ENCODE measurements at places on chromosomes 1 and 21.

GRCh38 chr1:59396387-59396786, 99.5 kb downstream of the FGGY start:
- no peak for DNase-seq

DNA sequence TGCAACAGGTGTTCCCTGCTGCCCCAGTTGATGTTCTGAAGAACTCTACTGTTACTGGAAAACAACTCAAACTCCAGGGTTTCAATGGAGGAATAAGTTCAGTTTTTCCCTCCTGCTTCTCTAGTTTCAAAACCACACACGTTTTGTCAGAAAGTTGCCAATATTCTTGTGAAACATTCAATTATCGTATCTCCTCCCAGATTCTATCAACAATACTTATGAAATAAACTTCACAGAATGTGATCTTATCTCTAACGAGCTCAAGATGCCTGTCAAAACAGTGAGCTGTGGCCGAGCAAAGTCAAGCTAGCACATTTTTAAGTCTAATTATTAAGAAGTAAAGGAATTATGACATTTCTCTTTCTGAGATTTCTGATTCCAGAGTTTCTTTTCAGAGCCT, 4.7 kb downstream of the OR2B11 start:
- DNase-seq: no peak

- no peak for DNase-seq
Observed at GRCh38 chr1:81811757-81812371, 11.1 kb downstream of the ADGRL2 start.

DNA sequence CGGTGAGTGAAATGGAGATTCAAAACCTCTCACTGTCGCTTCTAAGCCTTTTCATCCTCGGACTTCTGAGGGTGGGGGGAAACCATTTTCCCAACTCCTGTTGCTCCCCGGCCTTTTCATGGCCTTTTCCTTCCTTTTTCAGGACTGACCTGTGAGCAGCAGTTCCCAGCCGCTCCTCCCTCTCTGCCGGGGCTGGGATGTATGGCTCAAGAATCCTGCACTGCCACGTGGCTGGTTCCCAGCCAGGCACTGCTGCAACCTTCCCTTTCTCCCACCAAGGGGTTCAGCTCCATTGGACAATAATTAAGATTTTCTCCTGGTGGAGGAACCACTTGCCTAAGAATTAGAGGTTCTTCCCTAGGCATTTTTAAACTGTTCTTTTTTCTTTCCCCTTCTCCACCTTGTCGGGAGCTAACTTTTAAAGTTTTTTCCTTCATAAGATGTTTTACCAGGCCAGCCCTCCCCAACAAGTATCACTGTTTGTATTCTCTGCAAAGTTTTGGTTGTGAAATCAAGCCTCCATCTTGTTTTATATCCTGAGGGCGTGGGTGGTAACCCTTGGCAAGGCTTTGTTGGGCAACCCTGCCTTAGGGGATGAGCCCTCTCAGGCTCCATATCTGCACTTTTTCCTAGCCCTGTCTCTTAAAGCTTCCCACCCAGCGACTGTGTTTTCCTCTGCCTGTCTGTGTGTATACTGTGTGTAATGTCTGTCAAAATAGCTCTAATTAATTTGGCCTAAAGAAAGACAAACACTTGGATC, 1166.6 kb upstream of the ADGRL2 start:
- DNase-seq: no peak

GRCh38 chr1:46484783-46485490, 4.7 kb upstream of the DMBX1 start:
- DNase-seq: no peak

GRCh38 chr1:55684131-55684650, 469.0 kb upstream of the USP24 start:
- no peak for DNase-seq

DNA sequence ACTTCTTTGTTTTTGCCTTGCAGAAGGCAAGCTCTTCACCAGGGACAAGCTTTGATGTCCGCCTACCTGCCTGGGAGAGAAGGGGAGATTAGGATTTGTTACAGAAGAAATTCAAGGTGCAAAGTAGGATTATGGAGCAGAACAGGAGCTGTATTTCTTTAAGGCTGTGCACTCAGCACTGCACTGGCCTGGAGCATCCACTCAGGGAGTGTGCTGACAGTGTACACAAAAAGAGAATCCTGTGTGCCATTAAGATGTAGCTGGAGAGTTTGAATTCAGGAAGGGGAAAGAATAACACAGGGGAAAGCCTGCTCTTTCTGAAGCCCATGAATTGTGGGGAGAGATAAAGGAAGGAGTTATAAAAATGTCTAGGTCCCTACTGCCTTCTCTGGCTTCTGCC, 137.7 kb upstream of the ETS2 start:
- DNase-seq: no peak

DNA sequence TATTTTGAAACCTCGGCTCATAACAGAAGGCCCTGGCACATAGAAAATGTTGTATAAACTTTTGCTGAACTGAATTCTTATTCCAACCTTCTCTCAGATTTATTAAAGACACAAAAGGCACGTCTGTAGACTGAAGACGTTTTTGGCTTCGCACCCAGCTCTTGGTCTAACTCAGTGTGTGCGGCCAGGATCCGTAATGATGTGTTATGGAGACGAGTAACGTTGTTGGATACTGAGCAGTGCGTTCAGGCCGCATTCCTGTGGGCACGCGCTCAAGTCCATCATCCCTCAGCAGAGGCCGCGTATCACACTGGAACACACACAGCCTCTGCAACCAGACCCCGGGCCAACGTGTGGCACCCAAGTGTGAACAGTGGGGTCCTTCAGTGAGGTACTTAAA, 154.8 kb upstream of the RAB4A start:
- DNase-seq: no peak

DNA sequence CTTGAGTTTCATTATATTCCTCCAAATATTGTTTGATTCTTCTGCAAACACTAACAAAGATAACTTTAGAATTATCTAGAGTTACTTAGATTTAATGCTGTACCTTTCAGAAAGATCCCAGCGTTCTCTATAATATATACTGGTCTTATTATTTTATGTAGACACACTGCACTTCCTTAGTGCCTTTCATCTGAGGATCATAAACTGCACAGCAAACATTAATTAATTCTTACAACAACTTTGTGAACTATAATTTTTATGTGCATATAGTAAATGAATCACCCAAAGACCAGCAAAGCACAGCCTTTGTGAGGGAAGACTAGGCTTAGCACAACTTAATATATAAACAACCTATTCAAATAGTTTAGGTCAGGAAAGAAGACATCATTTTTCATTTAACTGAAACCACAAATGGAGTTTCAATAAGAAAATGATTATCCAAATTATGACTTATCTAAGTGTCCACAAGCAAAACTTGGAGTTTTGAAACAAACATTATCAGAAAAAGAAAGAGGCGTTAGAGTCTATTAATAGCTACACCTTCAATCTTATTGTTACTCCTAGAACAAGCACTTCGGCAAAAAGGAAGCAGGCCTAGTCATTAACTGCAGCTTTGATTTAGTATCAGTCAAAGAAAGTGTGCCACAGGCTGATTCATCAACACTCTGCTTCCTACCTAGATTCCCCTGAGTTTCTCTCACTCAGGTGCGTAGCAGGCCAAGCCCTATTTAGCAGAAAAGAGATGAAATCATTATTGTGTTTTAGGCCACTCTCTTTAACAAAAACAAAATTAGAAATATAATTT, 22.5 kb upstream of the RC3H1 start:
- no peak for DNase-seq

GRCh38 chr1:160755911-160756848, 17.1 kb downstream of the SLAMF7 start:
- DNase-seq: no peak

- no peak for DNase-seq
Observed at GRCh38 chr1:248055261-248055660, 8.6 kb downstream of the OR2L3 start.

GRCh38 chr1:195113471-195113870, 1494.8 kb downstream of the KCNT2 start:
- DNase-seq: no peak

GRCh38 chr21:45071874-45072737, 2.3 kb upstream of the ADARB1 start:
- no peak for DNase-seq

DNA sequence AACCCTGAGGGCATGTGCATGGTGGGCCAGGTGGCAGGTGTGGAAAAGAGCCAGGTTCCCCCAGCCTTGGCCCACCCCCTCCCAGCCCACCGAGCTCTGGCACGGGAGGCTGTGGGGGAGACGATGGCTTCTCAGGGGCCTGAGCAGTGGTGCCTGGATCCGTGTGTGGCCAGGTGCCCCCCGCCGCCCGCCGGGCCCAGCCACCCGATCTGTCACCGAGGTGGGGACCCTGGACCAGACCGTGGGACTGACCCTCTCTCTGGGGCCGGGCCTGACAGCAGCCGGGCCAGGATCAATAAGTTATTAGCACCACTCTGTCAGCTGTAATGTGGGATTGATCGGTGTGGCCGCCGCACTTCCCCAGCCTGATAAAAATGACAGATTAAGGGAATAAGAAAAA, 13.8 kb downstream of the SAMD11 start:
- DNase-seq: no peak

GRCh38 chr1:207069858-207070506, 16.9 kb downstream of the PFKFB2 start:
- DNase-seq: no peak

GRCh38 chr1:20936621-20937020, 149.5 kb upstream of the HP1BP3 start:
- no peak for DNase-seq

- no peak for DNase-seq
Observed at GRCh38 chr21:34611528-34611927, 3.4 kb downstream of the RCAN1 start.

Data from CMK (cell line).